Hepatocyte (in vitro differentiated cells): ENCODE measurements at places on chromosomes 5 and 9. TPM values are rescaled to one million over a fixed set of nuclear protein-coding genes. Genes with fewer than 3 reads are reported as not detected.

FAM219A gene
- 8.8 and 9.5 TPM in 2 replicates for total RNA-seq

PFN3 gene
- total RNA-seq: not detected in 2 replicates

LRRC26 gene
- 0.73 and 1.1 TPM in 2 replicates for total RNA-seq

N4BP3 gene
- total RNA-seq: 1.4 and 2.3 TPM in 2 replicates

- H3K27ac ChIP-seq: no peak overlapping the region
- no peaks in the 10 kb centered on the region for H3K4me1 ChIP-seq
- no peak for DNase-seq
- H3K27me3 ChIP-seq: no peaks in the 10 kb centered on the region
These were observed 18.8 kb downstream of the ZNF510 start for GRCh38 chr9:96758845-96759673.

DNA sequence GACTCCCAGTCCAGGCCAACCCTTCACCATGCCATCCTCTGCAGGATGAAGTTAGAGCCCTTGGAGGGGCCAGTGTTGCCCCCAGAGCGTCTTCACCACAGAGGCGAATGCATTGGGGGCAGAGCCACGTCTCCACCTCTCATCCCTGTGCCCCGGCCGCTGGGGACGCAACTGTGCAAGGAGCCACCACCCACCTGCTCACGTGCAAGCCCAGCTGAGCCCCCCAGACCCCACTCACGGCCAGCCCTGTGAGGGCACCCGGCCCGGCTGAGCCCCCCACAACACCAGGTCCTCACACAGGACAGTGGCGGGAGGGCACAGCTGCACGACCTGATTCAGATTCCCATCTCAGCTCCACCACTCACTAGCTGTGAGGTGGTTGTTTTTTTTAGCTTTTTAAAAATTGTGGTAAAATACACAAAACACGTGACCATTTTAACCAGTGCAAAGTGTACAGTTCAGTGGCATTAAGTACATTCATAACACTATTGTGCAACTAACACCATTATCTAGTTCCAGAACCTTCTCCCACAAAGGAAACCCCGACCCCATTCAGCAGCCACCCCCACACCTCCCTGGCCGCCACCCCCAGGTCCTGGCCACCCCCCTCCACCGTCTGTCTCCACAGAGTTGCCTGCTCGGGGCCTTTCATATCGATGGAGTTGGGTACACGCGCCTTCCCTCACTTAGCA, 33.5 kb upstream of the UBAC1 start:
- no peak overlapping the region for H3K27ac ChIP-seq
- H3K36me3 ChIP-seq: no peaks in the 10 kb centered on the region
- H3K4me3 ChIP-seq: no peak overlapping the region

GRCh38 chr9:6153425-6153824, 62.2 kb upstream of the IL33 start:
- H3K27me3 ChIP-seq: no peaks in the 10 kb centered on the region
- no peak for DNase-seq
- H3K36me3 ChIP-seq: no peaks in the 10 kb centered on the region
- H3K27ac ChIP-seq: no peak overlapping the region
